ENCODE measurements at places on chromosomes 5 and 9. TPM values are rescaled to one million over a fixed set of nuclear protein-coding genes. Genes with fewer than 3 reads are reported as not detected.

- DNase-seq: no peak
Observed at GRCh38 chr9:91503673-91504081, 80.0 kb upstream of the NFIL3 start.

The RICTOR gene
- 7.6 TPM for polyA plus RNA-seq

The CCDC107 gene
- polyA plus RNA-seq: 37.0 TPM

The ANKRD31 gene
- polyA plus RNA-seq: 0.04 TPM

DNA sequence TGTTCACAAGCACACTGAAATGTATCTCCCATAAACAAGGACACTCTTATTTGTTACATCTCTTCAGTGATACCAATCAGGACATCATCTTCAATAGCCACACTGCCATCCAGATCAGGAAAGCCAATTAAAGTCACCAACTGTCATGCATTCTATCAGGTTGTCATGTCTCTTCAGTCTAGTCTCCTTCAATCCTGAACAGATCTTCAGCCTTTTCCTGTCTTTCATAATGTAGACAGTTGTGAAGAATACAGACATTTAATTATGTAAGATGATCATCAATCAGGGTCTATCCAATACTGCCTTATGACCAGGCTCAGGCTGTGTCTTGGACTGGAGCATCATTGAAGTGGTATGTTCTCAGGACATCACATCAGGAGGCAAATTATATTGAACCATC, 419.8 kb upstream of the SMC2 start:
- DNase-seq: no peak

DNA sequence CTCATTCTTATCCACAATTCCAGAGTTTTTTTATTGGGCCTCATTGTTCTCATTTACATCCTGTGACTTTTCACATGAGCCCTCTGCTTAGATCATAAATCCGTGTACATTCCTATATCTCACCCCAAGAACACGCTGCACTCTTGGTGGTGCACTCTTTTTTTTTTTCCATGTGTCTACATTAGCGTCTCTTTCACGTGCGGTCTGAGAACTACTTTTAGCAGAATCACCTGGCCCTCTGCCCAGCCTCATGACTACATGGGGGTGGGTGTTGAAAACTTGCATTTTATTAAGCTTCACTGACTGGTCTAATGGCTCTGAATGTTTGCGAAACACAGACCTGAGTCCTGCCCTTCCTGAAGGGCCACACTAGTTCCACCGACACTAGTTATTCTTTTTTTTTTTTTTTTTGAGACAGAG, 18.6 kb downstream of the C9orf57 start:
- DNase-seq: no peak

The KLF4 gene
- 34.4 TPM for polyA plus RNA-seq

DNA sequence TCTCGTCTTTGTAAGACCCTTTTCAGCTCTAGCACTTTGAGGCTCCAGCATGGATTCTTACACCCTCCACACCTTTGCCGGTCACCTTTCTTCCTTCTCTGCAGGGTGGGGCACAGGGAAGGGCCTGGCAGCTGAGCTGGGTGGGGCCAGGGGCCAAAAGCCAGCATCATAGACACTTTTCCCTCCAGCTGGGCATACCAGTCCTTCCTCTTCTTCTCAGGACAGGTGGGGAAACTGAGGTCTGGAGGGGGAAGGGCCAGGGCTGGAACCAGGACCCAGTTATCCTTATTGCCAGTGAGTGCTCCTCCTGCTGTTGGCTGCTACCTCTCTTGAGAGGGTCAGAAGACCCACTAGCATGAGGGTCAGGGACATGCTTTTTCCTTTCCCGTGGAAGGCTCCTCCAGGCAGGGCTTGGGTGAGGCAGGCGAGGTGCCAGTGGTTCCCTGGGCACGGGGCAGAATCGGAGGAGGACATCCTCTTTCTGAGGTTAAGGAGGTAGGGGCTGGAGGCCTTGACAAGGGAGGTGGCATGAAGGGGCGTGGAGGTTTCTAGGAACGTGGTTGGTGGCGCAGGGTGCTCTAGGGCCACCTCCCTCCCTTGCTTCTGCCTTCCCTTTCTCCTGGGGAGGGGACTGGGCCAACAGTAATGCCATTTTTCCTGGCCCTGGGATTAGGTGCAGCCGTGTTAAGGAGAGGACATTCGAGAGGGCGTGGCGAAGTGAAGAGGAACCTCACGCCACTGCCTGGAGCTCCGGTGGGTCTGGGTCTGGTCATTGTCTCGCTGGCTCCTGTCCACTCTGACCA, at the start of gene NDST1:
Gene NDST1, plus strand, starts transcription at position 658 of the 803 bp plus-strand sequence. CDS start 13,124 bp downstream, outside the sequence.
- no peak for DNase-seq

DNA sequence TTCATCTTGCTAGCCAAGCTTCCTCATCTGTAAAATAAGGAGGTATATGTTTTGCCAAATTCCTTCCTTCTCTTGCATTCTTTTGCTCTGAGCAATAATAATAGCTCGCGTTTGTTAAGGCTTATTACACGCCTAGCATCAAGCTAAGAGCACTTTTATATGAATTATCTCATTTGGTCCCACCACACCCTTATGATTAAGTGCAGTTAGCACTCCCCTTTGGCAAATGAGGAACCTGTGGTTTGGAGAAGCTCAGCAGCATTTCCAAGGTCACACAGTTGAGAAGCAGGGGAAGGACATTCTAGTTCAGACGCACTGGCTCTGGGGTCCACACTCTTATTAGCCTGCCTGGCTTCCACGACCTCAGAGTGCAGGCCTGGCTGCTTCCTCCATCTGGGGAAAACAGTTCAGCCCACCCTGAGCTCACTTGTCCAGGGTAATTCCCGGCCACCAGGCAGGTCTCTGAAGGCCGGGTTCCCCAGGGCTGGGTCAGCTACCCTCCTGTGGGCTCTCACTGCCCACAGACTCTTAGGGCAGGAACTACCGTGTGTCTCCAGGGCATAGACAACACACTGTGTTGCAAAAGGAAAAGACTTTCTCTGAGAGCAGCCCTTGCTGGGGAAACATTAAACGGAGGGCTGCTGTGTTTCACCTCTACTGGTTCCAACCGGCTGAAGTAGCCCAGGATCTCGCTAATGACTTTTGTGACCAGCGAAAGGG, 9.9 kb upstream of the FBP1 start:
- no peak for DNase-seq

DNA sequence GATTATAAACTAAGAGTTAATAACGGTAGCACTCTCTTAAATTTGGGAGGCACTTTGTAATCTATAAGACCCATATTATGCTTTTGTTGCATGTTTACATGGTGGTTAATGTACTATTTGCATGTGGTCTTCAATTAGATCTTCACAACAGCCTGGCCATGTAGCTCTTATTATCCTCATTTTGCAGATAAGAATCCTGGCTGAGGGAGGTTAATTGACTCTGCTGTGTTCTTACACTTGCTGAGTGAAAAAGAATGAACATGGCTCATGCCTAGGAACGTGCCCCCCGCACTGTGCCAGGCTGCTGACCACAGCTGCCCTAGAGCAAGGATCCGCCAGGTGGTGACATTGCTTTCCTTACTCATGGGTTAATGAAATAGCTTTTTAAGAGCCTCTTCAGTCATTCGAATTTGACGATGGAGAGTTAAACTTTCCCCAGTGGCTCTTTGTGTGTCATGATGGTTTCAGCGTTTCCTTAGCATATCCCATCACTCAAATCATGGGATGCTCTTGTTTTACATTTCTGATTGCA, 97.9 kb downstream of the CDH6 start:
- DNase-seq: no peak

GRCh38 chr5:107467137-107467932, 203.4 kb downstream of the EFNA5 start:
- DNase-seq: no peak

- DNase-seq: no peak
Observed at GRCh38 chr9:5832071-5832537, 813 bp downstream of the ERMP1 start.

- no peak for DNase-seq
Observed at GRCh38 chr9:121819428-121820231, 168.2 kb downstream of the DAB2IP start.

- DNase-seq: no peak
Observed at GRCh38 chr5:174383210-174384167, 338.0 kb downstream of the NSG2 start.

GRCh38 chr5:149452007-149452664, 73.0 kb upstream of the IL17B start:
- DNase-seq: no peak

DNA sequence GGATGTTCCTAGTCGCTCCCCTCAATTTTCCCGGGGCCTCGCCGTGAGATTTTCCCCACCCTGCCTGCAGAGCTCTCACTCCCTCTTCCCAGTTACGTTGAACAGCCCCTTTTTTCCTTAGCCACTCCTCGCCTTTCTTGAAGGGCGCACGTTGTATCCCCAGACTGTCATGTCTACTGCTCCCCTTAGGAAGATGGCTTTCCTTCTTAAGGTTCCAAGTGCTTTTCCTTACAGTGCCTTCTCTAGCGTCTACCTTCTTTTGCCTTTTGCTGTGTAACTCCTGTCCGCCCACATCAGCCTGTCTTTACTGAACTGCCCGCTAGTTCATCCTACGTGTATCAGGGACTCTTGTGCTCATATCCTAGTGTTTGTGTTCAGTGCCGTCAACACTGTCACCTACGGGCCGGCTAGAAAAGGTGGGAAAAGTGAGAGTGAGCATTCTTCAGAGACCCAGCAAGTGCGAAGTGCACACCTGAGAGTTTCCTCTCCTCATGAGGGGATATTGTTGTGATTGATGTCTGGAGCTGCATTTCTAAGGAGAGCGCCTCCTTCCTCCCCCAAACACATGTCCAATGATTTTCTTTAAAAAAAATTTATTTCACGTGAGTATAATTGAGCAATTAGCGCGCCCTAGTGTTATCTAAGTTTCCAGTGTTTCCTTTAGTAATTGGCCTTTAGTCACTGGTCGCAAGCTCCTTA, 764 bp downstream of the CAMLG start:
- DNase-seq: peak; percentile 77

DNA sequence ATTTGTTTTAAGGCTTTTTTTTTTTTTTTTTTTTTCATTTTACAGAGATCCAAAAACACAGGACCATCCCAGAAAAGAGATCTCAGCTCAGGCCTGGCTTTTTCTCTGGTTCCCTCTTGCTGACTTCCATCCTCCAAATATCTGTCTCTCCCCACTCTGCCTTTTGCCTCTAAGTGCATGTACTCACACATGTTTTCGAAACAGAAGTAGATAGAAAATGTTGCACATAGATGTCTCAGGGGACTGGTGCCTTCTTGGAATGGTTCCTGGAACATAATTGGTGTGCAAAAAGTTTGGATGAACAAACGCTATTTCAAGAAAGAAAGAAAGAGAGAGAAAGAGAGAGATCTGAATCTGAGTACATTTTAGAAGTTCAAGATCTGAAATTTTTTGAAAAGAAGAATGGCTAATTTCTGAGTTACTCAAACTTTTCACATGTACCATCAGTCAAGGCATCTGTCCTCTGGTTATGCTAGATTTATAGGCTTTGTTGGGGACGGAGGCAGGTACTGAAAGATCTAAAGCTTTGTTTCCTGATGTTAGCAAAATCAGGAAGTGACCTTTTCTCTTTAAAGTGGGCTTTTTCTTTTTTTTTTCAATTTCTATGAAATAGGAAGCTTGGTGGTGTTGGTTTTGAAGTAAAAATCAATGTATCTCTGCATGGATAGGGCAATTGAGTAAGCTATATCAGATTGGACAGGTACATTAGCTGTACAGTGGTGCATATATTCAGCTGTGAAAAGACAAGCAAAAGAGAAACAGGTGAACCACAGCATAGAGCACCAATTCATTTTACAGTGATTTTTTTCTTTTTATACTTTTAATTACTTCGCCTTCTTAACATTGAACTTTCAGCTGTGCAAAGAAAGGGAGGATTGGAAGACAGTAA, 8.5 kb upstream of the TNFSF8 start:
- DNase-seq: no peak

DNA sequence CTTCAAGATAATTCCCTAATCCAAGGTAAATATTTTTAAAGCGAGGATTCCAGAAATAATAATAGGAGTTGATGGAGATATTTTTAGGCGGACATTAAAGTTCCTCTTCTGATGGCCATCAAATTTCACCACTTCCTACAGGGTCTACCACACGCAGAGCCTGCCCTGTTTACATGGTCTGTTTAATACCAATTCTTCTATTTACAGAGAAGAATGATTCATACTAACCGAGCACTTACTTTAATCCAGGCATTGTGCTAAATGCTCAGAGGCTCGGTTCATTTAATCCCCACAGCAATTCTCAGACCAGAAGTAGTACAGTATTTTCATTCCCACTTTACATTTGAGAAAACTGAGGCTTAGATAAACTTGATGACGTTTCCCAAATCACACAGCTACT, 3.0 kb upstream of the ITGA1 start:
- DNase-seq: no peak

- no peak for DNase-seq
Observed at GRCh38 chr5:6439588-6440550, 8.8 kb upstream of the UBE2QL1 start.

The ZNF300 gene
- polyA plus RNA-seq: 3.7 TPM
